NCI-H1048 (cell line): ENCODE measurements at places on chromosomes 5 and 9.
A peak's percentile ranks its signal among the peaks of the same experiment; 100 is the strongest.

DNA sequence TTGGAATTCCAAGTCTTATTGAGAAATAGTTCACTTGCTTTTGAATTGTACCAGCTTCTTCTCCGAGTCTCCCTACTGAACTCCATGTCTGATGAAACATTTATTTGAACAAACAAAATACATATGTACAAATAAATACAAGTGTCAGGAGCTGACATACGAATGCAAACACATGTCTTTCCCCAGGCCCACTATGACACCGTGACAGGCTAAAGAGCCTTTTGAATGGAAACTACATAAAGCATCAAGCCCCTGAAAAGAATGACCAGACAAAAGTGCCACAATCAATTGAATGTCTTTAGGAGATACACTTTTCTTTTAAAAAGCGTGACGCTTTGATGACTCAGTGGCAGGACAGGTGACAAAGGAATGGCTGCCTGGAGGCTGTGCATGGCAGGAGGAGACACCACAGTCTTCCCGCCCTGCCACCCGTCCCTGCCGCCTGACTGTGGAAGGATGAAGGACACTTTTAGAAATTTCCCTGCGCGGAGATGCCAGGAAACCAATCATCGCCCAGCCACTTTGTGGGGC lies 112.4 kb upstream of the BNC2 start:
- no peak for DNase-seq

- DNase-seq: no peak
Observed at GRCh38 chr9:107874591-107875369, 385.2 kb upstream of the KLF4 start.

DNA sequence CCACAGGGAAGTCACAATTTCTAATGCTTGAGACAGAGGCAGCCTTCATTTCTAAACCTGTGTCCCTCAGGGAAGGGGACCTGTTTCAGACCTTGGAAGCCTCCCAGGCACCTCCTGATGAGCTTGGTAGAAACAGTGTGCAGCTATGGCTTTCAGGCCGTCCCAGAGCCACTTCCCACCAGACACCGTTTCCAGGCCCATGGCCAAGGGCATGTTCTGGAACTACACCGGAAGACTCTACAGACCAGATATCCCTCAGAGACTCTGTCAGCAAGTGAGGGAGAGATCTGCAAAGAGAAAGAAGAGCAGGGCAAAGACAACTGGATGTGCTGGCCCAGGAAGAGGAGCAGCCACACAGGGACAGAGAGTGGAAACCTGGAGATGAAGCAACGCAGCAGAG lies 82.2 kb upstream of the HSPA9 start:
- no peak for DNase-seq

DNA sequence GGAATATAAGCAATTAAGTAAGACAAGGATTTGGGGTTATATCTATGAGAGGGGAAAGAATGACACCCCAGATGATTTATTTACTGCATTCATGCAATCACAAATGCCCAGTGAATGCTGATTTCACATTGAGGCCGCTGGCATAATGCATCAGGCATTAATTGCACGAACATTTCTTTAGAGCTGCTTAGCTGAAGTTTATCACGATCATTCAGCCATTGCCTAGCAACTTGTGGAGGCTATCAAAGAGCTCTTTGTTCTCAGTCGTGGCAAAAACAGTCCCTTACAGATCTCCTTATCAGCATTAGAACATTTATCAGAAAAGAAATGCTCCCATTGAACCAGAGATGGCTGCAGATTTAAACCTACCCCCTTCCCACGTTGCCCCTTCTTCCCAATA lies 88.7 kb upstream of the PRRC1 start:
- DNase-seq: peak; percentile 28

DNA sequence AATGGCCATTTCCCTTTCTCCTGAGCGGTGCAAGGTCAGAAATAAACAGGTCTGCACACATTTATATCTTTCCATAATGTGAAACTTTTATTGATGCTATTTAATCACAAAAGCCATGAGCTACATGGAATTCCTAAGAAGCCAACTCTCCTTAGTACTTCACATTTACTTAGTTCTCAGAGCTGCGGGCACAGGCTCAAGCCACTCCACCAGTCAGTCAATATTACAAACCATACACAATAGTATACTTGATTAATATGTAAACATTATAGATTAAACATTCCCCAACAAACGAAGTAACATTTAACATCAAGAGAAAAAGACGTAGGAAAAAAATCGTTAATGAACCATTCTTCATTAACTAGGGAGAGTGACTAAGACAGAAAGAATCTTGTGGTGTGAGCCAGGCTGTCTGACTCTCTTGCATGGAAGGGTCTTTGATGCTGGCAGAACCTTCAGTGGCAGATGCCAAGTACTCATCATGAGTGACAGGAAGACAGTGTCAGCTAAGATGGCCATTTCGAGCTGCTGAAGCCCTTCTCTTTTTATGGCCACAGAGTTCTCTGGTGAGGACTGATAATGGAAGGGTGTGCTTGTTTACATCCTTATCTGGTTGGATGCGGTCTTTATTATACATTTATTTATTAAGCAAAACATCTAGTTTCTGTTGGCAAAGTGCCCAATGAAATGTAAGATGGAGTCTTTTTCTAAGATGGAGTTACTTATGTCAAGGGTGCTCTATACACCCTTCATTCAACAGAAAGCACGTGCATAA lies 115.5 kb upstream of the TUT7 start:
- no peak for DNase-seq

DNA sequence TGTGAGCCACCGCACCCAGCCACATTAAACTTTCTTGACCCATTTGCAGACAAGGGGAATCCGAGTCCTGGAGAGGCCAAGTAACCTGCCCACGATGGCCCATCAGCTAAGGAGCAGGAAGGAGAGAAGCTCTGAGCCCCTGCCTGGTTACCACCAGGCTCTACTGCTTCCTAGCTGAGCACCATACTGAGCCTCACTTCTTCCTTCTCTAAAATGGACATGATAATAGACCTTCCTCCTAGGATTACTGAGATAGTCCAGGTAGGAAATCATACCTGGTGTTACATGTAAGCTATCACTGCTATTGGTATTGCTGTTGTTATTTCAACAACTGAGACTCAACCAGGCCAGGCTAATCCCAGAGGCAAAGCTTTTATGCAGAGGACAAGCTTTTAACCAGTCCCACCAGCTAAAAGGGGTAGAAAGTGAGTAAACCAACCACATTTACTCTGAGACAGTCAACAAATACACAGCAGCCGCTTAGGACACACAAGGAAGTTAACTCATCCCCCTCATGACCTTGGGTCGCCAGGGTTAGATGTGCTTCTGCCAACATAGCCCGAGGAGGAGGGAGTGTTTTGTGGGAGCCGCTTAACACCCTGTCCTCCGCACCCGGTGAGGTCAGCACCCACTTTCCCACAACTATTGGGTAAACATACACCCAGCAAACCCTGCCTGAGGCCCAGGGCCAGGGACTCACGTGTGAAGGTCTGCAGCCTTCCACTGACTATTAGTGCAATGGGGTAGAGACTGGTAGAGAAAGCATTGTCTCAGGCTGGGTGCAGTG lies 20.6 kb upstream of the PTGES start:
- no peak for DNase-seq

DNA sequence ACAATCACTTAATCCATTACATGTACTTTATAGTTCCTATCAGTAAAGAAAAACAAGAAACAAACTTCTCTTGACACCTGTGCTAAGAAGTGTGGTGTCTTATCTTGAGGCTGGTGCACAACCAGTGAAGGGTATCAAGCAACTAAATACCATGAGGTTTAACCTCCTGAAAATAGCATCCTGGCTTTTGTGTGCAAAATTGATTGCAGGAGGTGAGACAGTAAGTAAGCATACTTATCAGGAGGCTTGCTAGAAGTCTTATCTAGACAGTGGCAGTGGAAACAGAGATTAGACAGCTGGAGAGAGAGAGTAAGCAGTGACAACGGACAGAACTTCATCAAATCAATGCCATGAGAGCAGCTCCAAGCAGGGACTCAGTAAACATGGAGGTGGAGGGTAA lies 730.3 kb downstream of the DNAH5 start:
- no peak for DNase-seq

GRCh38 chr5:150587856-150588595 lies 52.4 kb upstream of the SYNPO start:
- DNase-seq: no peak
